ENCODE measurements at places on chromosomes 3 and 15.

GRCh38 chr15:59548501-59549226 is 62.9 kb upstream of the GCNT3 start:
- no peak for DNase-seq

DNA sequence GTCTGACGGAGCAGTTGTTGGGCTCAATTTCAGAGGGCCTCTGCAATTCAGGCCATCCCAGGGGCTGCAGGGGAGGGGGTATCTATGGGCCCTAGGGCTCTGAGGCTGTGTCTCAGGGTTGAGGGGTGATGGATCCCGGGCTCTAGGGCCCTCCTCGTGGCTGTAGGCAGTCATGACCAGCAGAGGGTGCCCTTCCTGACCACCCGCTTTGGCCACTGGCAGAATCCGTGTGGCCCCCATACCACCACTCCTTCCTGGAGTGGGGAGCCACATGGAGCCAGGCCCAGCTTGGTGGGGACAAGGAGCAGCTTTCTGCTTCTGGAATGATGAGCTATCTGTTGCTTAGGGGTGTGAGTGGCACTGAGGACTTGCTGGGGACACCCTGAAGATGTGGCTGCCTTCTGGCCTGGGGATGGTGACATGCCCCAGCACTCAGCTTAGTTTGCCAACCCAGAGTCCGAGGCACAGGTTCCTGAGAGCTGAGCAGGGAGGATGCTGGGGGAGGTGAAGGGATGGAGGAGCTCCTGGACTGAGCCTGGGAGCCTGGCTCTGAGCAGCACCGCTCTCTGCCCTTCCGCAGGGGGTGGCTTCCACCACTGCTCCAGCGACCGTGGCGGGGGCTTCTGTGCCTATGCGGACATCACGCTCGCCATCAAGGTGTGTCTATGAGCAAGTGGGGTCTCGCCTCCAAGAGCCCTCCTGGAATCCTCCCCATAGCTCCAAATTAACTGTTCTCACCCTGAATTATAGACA is 20.2 kb downstream of the HDAC11 start:
- DNase-seq, result no peak

DNA sequence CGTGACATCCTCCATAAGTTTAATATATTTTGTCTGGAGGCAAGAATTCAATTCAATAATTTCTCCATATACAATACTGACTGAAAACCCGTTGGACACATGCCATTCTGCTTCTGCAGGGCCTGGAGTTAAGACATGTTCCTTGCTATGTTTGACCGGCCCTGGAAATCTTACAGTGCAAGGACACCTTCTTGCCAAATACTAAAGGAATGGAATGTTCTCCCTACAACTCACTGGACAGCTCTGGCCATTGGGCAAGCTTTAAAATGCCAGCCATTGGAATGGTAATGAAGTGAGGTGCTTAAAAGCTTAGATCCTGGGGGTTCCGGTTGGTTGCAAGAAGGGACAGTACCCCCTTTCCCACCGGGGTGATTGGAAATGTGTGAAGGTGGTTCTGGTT is 329.8 kb upstream of the PROK2 start:
- DNase-seq, result no peak

- no peak for DNase-seq
Measured at GRCh38 chr15:29003840-29004233, 118.1 kb downstream of the APBA2 start.

GRCh38 chr3:150271591-150271960 is 136.5 kb upstream of the TSC22D2 start:
- no peak for DNase-seq

DNA sequence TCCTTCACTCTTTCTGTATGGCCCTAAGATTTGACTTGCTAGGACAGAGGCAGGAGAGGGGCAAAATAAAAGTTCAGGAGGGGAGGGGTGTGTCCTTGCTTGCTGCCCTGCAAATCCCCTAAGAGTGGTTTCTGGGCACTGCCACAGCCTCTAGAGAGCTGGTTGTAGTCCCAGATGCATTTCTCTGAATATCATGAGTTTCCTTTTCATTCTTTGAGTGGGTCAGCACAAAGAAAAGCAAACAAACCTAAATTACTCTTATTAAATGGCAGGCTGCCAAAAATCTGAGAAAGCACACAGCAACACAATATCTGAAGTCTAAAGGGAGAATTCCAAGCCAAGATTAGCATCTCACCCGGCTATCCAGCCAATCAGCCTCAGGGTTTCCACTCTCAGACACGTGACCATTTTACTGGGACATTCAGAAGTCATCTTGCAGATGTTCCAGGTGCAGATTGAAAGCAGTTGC is 919.3 kb downstream of the TUSC7 start:
- DNase-seq, result peak; percentile 70

Data from AG09319 (cell line).